Hippocampal formation (tissue), 2 donors: ENCODE measurements at places on chromosomes 3 and 15.

GRCh38 chr3:72550582-72551262 lies 297.5 kb downstream of the SHQ1 start:
- no peak for DNase-seq

GRCh38 chr3:14516738-14517345 lies 23.3 kb downstream of the GRIP2 start:
- no peak for DNase-seq

GRCh38 chr3:194526164-194526563 lies 39.4 kb upstream of the ATP13A3 start:
- no peak for DNase-seq

DNA sequence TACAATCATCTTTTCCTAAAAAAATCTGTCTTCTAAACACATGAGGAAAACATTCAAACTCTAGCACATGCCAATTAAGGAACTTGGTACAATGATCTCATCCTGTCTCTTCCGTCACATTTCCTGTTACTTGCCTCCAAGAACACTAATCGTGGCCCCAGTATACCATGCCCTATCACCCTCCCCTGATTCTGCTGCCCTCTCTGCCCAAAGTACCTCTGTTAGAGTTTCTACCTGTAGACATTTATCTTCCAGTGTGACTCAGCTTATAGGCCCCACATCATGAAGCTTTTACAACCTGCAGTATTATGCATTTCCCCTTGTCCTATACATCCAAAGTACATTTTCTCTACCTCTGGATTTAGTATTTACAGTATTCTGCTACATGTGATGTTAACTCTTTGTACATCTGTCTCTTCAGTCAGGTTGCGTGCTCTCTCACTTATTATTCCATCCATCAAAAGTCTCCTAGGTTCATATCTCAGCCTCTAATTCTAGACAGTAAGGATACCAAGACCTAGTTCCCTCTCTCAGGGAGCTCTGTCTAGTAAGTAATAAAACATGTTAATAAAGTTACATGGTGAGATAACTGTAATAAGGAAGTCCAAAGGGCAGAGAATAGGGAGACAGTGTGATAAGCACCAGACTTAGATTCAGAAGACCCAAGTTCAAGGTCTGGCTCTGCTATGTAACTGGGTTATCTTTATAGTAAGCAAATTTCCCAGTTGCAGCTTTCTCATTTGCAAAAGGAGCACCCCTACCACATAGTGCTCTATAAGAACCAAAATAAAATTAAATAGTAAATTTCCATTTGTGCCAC lies 8.9 kb upstream of the SEMA6D start:
- no peak for DNase-seq

- DNase-seq, result no peak
Measured at GRCh38 chr15:87850916-87851315, 405.6 kb downstream of the NTRK3 start.

- DNase-seq, result no peak
Measured at GRCh38 chr3:80537680-80538079, 769.9 kb upstream of the ROBO1 start.

- no peak for DNase-seq
Measured at GRCh38 chr15:99055555-99056134, 48.1 kb upstream of the PGPEP1L start.

DNA sequence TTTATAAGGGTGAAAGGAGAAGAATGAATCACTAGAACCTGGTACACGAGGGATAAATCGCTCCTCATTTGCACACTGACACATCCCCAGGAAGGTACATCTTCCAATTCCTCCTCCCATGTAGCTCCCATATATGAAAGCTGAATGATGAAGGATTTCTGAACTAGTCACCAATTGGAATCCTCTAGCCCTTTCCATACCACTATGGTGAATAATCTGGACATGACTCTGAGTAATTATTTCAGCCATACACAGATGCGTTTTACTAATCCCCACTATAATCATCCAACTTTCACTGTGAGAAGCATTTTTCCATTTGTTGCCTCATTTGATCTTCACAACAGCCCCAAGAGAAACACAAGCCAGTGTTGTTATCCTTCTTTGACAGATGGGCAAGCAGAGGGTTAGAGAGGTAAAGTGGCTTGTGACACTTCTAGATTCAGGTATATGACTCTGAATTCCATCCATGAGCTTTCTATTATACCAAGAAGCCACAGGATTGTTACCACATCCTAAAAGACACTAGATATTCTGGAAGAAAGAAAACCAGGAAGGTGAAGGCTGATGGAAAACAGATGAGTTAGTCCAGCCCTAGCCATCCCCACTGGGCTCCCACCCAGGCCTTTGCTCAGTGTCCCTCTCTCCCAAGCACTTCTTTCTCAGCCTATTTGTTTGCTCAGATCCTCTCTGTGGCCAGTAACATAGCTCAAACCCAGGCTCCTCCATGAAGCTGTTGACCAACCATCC lies 22.2 kb upstream of the BCL6 start:
- no peak for DNase-seq

- no peak for DNase-seq
Measured at GRCh38 chr3:34408088-34408487, 609.7 kb downstream of the PDCD6IP start.

GRCh38 chr3:51622868-51623267 lies 48.2 kb upstream of the TEX264 start:
- DNase-seq, result no peak

DNA sequence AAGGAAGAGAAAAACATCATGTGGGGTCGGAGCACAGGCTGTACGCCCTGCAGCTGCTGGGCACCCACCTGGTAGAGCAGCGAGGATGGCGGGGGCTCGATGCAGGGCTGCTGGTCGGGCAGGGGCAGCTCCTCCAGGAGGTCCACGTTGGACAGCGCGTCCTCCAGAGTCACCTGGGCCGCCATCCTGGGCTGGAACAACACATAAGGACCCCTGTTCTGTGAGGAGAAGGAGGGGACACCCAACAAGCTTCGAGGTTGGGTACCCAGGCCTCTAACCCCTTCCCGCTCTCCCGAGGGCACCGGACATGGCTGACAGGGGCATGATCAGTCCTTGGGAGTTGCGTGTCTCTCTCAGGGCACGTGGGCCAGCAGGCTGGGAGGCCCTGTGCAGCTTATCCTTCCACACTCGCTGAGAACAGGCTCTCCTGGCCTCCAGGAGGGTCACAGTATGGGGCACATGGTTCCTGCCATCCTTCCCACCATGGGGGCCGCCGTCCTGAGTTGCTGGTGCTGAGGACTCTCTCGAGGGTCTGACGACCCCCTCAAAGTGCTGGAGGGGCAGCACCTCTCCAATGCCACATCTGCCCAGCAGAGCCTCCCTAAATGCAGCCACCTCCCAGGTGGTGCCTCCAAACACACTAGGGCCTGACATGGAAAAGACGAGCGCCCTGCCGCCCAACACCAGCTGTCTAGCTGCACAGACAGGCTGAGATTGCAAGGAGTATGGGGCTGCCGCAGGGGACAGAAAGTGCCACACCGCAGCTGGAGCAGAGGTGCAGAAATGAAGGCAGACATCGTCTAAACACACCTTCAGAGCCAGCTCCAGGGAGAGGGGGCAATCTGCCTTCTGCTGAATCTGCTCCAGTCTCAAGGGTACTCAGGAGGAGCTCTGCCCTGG lies 32.8 kb downstream of the CYFIP1 start:
- no peak for DNase-seq

DNA sequence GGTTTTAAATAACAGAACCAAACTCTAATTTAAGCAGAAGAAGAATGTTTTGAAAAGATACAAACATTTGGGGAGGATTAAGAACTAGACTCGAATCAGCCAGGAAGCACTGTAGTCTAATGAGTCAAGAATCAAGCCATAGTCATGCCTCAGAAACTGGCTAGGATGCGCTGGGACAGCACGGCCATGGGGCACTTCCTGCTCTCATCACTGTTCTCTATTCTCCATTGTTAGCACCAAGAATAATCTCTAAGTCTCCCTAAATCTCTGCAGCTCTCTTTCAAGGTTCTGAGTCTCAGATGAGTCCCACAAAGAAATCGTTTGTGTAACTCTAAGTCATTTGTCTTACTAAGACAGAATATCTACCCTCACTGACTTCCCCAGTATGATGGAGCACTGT lies 399.0 kb upstream of the KCNMB2 start:
- DNase-seq, result no peak

- DNase-seq, result no peak
Measured at GRCh38 chr3:13461169-13462124, 18.7 kb upstream of the HDAC11 start.

GRCh38 chr3:33030802-33031201 lies 66.1 kb downstream of the GLB1 start:
- DNase-seq, result no peak
